Activated naive CD8-positive, alpha-beta T cell treated with anti-CD3 and anti-CD28 coated beads for 36 hours (primary cell): ENCODE measurements at places on chromosomes 3 and 15.

DNA sequence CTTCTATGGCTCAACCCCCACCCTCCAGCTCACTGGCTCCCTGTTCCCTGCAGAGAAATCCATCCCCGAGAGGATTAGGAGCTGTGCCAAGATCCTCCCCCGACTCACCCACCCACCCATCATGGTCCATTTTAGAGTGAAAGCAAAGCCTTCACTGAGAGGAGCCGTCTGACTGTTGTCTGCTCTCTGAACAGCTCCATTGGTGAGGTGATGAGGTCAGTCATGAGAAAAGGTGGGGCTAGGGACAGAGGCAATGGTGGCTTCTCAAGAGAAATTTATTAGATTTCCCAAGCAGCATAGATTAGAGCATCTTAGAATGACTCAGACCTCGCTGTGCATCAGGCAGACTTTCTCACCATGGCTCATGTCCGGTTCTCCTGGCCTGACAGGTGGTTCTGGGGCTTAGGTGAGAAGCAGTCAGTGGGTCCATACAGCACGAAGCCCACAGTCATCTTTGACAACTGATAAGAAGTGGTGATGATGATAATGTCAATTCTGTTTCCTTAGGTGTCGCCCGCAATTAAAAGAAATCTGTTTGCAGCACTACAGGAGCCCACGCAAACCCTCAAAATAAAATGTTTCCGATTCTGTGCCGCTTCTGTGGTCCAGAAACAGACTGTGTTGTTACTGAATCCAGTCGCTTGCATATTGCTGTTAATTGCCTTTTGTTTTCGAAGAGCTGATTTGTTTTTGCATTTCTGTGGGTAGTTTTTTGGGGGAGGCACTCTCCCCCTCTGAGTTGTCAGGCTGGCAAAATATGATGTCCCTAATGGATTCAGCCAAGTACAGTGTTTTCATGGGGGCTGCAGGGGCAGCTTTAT is 24.8 kb upstream of the RHO start:
- DNase-seq = no peak

- DNase-seq = no peak
Observed at GRCh38 chr3:4195006-4195405, 108.2 kb upstream of the SETMAR start.

- DNase-seq = peak; percentile 57
Observed at GRCh38 chr15:90184786-90185704, 16.1 kb upstream of the SEMA4B start.

DNA sequence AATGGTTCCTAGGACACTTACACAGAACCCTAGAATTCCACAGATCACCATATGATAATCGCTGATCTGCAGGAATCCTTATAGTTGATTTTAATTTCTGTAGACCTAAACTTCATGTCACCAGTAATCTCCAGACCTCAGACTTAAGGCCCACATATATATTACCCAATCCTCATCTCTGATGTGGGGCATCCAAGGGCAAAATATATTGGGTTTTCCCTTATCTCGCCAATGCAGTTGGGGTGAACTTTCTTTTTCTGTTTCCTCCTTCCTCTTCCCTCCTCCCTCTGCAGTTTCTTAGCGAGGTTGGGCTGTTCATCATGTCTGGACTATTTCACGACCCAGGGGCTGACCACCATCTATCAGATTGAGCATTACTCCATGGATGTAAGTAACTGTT is 230.2 kb downstream of the P3H2 start:
- no peak for DNase-seq

GRCh38 chr15:51114437-51115119 is 19.9 kb upstream of the TNFAIP8L3 start:
- no peak for DNase-seq

- no peak for DNase-seq
Observed at GRCh38 chr3:14832975-14833722, 14.4 kb downstream of the FGD5 start.
